ENCODE measurements at places on chromosomes 1 and 21.

GRCh38 chr1:46422261-46422871 lies 28.2 kb downstream of the FAAH start:
- no peak for DNase-seq

DNA sequence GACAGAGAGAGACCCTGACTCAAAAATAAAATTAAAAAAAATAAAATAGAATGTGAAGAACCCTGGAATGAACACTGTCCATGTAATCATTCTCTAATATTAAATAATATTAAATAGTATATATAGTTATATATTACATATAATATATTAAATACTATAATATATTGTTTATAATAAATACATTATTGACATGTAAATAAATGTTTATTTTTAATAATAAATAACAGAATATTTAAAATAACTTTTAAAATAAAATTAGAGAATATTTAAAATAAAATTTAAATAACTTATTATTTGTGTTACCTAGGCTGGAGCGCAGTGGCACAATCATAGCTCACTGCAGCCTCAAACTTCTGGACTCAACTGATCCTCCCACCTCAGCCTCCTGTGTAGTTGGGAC lies 32.1 kb downstream of the TRAF5 start:
- no peak for DNase-seq

GRCh38 chr1:110292031-110292741 lies 47.0 kb upstream of the RBM15 start:
- DNase-seq, result no peak

- DNase-seq, result no peak
Observed at GRCh38 chr21:43925609-43926008, 60.6 kb downstream of the AGPAT3 start.

GRCh38 chr1:58999676-59000075 lies 215.8 kb upstream of the JUN start:
- DNase-seq, result no peak

DNA sequence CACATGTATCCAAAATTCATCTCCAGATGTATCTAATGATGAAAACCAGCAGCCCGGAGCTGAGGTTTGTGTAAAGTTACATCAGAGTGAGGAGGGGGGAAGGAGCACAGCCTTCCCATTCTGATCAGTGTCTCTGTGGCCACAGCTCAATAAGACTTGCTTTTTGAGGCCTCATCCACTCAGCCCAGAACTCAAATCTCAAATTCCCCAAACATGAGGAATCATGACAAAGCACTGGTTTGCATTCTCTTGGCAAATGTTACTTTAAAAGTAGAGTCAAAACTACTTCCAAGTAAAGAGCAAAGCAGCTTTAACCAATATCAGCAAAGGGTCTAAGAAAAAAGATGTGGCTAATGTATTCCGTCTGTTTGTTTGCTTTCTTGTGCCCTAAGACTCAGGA lies 30.9 kb downstream of the CCN1 start:
- no peak for DNase-seq

GRCh38 chr1:41696381-41696780 lies 211.9 kb upstream of the EDN2 start:
- no peak for DNase-seq

GRCh38 chr1:208848854-208849253 lies 604.7 kb upstream of the PLXNA2 start:
- no peak for DNase-seq

GRCh38 chr1:93593854-93594602 lies 87.6 kb downstream of the BCAR3 start:
- DNase-seq, result no peak

DNA sequence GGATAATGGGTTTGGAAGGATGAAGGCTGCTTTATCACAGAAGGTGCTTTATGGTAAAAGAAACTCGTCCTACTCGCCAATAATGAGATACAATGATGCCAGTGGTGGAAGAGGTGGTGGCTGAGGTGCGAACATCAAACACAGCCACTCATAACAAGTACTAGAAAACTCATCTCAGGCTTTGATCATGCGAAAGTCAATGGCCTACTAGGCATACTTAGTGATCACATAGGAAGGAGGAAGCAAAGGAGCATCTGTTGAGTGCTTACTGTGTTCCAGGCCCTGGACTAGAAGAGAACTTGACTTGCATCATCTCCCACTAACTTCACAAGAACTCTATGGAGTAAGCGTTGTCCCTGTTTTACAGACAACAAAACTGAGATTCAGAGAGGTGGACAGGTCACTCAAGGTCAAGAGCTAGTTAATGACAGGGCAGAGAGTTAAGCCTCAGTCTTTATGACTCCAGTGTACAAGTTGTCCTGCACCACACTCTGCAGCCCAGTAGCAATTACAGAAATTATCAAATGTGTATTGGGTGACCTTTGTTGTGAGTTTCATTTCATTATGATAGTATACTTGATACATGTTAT lies 33.6 kb downstream of the RUNX1 start:
- no peak for DNase-seq

DNA sequence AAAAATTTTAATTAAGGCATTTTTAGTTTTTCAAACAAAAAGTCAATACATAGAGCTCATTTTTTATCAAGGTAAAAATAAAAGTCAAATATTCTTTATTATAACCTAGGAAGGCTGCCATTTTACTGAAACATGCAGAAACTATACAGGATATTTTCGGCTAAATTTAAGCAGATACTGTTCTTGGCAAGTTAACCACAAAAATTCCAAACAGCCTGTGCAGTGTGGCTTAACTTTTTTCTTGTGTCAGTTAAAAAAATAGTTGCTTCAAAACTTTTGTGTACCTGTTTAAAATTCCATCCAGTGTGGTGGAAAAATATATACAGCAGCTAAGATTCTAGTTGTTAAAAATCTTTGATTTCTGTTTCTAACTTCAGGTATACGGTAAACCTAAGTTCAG lies 135.0 kb downstream of the ATP5PO start:
- DNase-seq, result no peak

- peak; percentile 35 for DNase-seq
Observed at GRCh38 chr1:17611991-17612390, 72.5 kb downstream of the ARHGEF10L start.

GRCh38 chr1:63316984-63317816 lies 5.2 kb upstream of the FOXD3 start:
- DNase-seq, result peak; percentile 53

GRCh38 chr1:166166329-166166697 lies 488 bp downstream of the FAM78B start:
- DNase-seq, result no peak

GRCh38 chr21:40386294-40386911 lies 460.6 kb downstream of the DSCAM start:
- peak; percentile 40 for DNase-seq

GRCh38 chr1:33578557-33579448 lies 106.4 kb downstream of the ZSCAN20 start:
- DNase-seq, result no peak
